ENCODE measurements at places on chromosomes 11 and 22.

GRCh38 chr11:113593698-113594308 lies 112.3 kb downstream of the TMPRSS5 start:
- H3K36me3 ChIP-seq = no peaks in the 10 kb centered on the region
- no peak overlapping the region for H3K4me3 ChIP-seq
- DNase-seq = no peak
- no peak overlapping the region for H3K27ac ChIP-seq
- no peaks in the 10 kb centered on the region for H3K27me3 ChIP-seq

GRCh38 chr11:1774886-1775285 lies 11.2 kb upstream of the CTSD start:
- no peaks in the 10 kb centered on the region for H3K27me3 ChIP-seq
- no peaks in the 10 kb centered on the region for H3K36me3 ChIP-seq
- H3K4me3 ChIP-seq = no peak overlapping the region
- DNase-seq = no peak
- H3K4me1 ChIP-seq = peaks cover 11% of the 10 kb centered on the region

DNA sequence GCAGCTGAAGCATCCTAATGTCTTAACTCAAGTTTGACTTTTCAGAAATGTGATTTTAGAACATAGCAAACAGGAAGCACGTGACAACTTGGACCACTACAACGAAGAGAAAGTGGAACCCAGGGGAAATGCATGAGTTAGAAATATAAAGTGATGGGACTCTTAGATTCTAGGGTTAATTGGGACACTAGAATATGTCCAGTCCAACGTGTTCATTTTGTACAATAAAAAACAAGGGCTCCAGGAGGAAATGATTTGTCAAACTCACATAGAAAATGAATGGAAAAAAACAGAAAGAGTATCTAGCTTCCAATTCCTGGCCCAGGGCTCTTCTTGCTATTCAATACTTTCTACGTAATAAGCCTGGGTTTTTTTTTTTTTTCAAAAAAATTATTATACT lies 30.7 kb downstream of the TIMP3 start:
- no peaks in the 10 kb centered on the region for H3K4me1 ChIP-seq
- no peaks in the 10 kb centered on the region for H3K27me3 ChIP-seq
- no peak overlapping the region for H3K4me3 ChIP-seq
- H3K27ac ChIP-seq = no peak overlapping the region
- H3K36me3 ChIP-seq = no peaks in the 10 kb centered on the region

DNA sequence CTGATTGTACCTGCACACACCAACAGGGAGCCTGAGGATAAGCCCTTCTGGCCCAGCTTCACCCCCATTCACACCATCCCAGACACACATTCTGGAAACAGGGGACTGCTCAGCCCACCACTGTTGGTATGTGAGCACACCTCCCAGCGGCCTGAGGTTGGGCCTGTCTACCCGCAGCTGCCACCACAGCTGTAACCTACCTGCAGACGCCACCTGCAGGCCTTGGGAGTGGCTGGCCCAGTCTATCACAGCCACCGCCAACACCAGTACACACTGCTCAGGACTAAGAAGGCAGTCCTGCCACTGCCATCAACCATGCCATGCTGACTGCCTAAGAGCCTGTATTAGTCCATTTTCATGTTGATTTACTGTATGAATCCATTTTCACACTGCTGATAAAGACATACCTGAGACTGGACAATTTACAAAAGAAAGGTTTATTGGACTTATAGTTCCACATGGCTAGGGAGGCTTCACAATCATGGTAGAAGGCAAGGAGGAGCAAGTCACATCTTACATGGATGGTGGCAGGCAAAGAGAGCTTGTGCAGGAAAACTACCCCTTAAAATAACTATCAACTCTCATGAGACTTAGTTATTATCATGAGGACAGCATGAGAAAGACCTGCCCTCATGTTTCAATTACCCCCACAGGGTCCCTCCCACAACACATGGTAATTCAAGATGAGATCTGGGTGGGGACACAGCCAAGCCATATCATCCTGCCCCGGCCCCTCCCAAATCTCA lies 30.6 kb downstream of the RSF1 start:
- DNase-seq = no peak
- H3K27me3 ChIP-seq = no peaks in the 10 kb centered on the region
- H3K4me3 ChIP-seq = no peak overlapping the region
- H3K36me3 ChIP-seq = peaks cover 26% of the 10 kb centered on the region
- no peak overlapping the region for H3K27ac ChIP-seq

GRCh38 chr11:66854729-66855211 lies 2.1 kb upstream of the LRFN4 start:
- peaks cover 38% of the 10 kb centered on the region for H3K4me1 ChIP-seq
- H3K27me3 ChIP-seq = no peaks in the 10 kb centered on the region

GRCh38 chr22:49419661-49420060 lies 408.0 kb downstream of the BRD1 start:
- no peak overlapping the region for H3K27ac ChIP-seq
- DNase-seq = no peak
- no peak overlapping the region for H3K4me3 ChIP-seq
- no peaks in the 10 kb centered on the region for H3K36me3 ChIP-seq
- no peaks in the 10 kb centered on the region for H3K4me1 ChIP-seq

DNA sequence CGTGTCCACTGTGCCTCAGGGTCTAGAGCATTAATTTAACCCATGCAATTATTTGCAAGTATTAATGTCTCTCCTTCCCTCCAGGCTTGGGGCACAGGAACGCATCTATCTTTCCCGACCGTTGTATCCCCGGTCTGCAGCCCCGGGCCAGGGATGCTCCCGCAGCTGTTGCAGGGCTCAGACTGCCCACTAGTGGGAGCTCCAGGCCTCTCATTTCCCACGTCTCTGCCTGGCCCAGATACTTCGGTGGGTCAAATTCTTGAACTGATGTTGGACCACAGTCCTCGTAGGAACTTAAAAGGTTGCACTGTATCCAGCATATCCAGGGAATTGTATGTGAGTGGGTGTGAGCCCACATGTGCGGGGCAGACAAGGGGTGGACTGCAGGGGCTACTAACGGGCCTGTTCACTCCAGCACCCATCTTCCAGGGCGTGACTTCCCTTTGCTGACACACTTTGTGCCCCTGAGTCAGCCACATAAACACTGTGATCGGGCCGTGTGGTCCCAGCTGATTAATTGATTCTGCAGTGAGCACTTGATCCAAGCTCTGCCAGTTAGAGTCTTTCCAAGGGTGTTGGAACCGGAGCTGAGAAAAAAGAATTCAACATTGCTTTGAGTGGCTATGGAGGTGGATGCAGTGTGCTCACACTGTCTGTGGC lies 451.3 kb downstream of the TBC1D22A start:
- H3K36me3 ChIP-seq = no peaks in the 10 kb centered on the region
- no peak overlapping the region for H3K27ac ChIP-seq
- peak; percentile 69 for DNase-seq
- no peaks in the 10 kb centered on the region for H3K27me3 ChIP-seq
- no peak overlapping the region for H3K4me3 ChIP-seq

DNA sequence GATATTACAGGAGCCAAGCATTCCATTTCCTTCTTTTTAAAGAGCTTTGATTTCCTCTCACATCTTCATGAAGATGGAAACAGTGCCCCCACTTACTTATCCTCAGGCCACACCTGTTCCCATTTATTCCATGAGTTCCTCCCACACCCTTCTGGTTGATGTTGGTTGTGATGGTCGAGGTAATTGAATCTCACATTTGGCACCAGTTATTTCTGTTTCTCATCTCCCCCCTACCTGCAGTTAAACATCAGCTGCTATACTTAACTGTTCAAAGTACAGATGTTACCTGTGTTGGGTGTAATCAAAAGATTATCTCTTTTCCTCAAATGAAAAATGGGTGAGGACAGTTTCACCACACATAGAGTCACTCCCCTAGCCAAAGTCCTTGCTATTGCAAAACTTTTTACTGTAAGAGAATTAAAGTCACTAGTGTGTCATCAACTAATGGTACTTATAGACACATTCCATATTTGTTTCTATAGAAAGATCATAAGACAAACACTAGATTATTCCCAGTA lies 1.9 kb downstream of the TMEM45B start:
- H3K4me1 ChIP-seq = no peaks in the 10 kb centered on the region
- no peak overlapping the region for H3K27ac ChIP-seq
- no peaks in the 10 kb centered on the region for H3K36me3 ChIP-seq
- peaks cover 3% of the 10 kb centered on the region for H3K27me3 ChIP-seq
- H3K4me3 ChIP-seq = no peak overlapping the region
- DNase-seq = no peak

GRCh38 chr11:2890466-2891294 lies 5.1 kb upstream of the CDKN1C start:
- no peak for DNase-seq
- H3K27me3 ChIP-seq = no peaks in the 10 kb centered on the region
- H3K4me1 ChIP-seq = peaks cover 26% of the 10 kb centered on the region
- peak overlapping the region; percentile 80 for H3K27ac ChIP-seq
- no peak overlapping the region for H3K4me3 ChIP-seq
- H3K36me3 ChIP-seq = no peaks in the 10 kb centered on the region

DNA sequence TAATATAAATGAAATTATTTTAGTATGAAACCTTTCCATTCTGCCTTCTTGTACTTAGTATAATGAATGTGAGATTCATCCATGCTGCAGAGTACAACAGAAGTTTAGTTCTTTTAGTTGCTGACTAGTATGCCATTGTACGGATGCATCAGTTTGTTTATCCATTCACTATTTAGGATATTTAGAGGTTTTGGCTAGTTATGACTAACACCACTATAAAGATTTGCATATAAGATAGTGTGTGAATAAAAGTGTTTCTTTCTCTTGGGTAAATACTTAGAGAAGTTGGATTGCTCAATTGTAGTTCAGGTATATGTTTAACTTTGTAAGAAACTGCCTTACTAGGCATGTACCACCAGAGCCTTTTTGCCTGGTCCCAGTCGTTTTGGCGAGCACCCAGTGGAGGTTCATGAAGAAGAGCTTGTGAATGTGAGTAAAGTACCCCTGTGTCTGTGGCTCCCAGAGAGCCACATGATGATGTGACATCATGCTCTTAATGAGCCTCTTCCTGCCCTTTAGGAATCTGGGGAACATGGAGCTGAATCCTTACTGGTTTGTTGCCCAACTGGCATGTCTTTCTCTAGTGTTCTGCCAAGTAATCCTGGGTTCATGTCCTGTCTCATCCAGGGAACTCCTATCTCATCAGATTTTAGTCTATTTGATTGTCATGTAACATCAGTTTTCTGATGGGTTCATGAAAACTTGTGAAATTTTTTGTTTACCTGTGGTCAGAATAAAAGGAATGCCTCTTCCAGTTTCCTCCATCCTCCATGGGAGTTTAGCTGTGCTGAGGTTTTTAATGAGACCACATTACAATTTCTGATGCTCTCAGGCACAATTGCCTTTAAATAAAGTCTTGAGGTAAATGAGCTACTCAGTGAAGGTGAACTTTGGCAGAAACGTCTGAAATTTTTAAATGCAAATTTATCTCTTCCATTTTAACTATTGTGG lies 234.8 kb downstream of the CASP12 start:
- no peaks in the 10 kb centered on the region for H3K36me3 ChIP-seq
- H3K4me1 ChIP-seq = peaks cover 44% of the 10 kb centered on the region
- H3K27ac ChIP-seq = peak overlapping the region; percentile 54
- H3K4me3 ChIP-seq = no peak overlapping the region
- no peak for DNase-seq

- H3K36me3 ChIP-seq = peaks cover 52% of the 10 kb centered on the region
- peaks cover 56% of the 10 kb centered on the region for H3K4me1 ChIP-seq
- peak overlapping the region; percentile 69 for H3K27ac ChIP-seq
- no peaks in the 10 kb centered on the region for H3K27me3 ChIP-seq
Measured at GRCh38 chr11:803770-804598, 1.0 kb downstream of the PIDD1 start.

- H3K4me1 ChIP-seq = no peaks in the 10 kb centered on the region
- no peaks in the 10 kb centered on the region for H3K36me3 ChIP-seq
- no peak for DNase-seq
- no peaks in the 10 kb centered on the region for H3K27me3 ChIP-seq
- no peak overlapping the region for H3K4me3 ChIP-seq
- H3K27ac ChIP-seq = no peak overlapping the region
Measured at GRCh38 chr11:110356762-110357671, 60.6 kb upstream of the RDX start.

- H3K4me3 ChIP-seq = no peak overlapping the region
- no peak overlapping the region for H3K27ac ChIP-seq
- no peaks in the 10 kb centered on the region for H3K36me3 ChIP-seq
- H3K4me1 ChIP-seq = no peaks in the 10 kb centered on the region
- no peaks in the 10 kb centered on the region for H3K27me3 ChIP-seq
Measured at GRCh38 chr11:110805756-110806155, 93.5 kb upstream of the ARHGAP20 start.

GRCh38 chr22:31846161-31847115 lies 92.6 kb downstream of the DEPDC5 start:
- no peak for DNase-seq
- H3K4me3 ChIP-seq = no peak overlapping the region
- H3K27me3 ChIP-seq = no peaks in the 10 kb centered on the region
- peaks cover 83% of the 10 kb centered on the region for H3K36me3 ChIP-seq
- no peak overlapping the region for H3K27ac ChIP-seq
- no peaks in the 10 kb centered on the region for H3K4me1 ChIP-seq

DNA sequence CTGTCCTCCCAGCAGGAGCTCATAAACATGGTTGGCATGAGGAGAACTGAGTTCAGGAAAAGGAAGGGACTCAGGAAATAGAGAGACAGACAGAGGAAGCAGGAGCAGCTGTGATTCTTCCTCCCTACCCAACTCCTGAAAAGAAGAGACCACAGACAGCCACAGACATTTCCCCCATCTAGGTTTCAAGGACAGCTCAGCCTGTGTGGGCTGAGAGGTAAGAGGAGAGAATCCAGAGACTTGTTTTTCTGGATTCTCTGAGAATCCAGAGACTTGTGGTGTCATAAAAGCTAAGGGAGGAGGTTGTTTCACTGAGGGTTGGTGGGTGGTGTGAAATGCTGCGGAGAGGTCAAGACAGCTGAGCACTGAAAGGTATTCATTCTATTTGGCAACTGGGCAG lies 19.0 kb upstream of the STK33 start:
- no peak overlapping the region for H3K4me3 ChIP-seq
- H3K27ac ChIP-seq = no peak overlapping the region
- peaks cover 2% of the 10 kb centered on the region for H3K27me3 ChIP-seq
- DNase-seq = no peak
- peaks cover 10% of the 10 kb centered on the region for H3K36me3 ChIP-seq
- H3K4me1 ChIP-seq = no peaks in the 10 kb centered on the region

GRCh38 chr11:86477495-86478155 lies 102.9 kb downstream of the CCDC81 start:
- no peaks in the 10 kb centered on the region for H3K36me3 ChIP-seq
- H3K4me1 ChIP-seq = no peaks in the 10 kb centered on the region
- no peaks in the 10 kb centered on the region for H3K27me3 ChIP-seq
- no peak overlapping the region for H3K27ac ChIP-seq
- H3K4me3 ChIP-seq = no peak overlapping the region

DNA sequence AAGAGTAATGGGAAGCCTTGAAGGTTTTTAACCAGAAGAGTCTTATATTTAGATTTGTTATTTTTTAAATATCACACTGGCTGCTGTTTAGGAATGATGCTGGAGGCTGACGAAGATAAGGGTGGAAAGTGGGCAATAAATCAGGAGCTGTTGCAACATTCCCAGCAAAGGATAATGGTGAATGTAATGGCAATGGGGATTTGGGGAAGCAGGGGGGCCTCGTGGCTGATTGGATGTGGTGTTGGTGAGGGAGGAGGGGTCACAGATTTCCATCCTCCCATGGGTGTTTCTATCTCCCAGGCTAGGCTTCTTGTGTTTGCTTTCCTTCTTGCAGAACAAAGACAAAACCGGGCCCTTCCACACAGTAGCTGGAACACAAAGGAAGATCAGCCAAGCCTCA lies 80.8 kb downstream of the PIWIL4 start:
- H3K27ac ChIP-seq = no peak overlapping the region
- no peaks in the 10 kb centered on the region for H3K4me1 ChIP-seq
- H3K27me3 ChIP-seq = no peaks in the 10 kb centered on the region
- no peak overlapping the region for H3K4me3 ChIP-seq
- H3K36me3 ChIP-seq = no peaks in the 10 kb centered on the region

GRCh38 chr11:115552773-115553438 lies 48.7 kb upstream of the CADM1 start:
- H3K4me3 ChIP-seq = no peak overlapping the region
- no peaks in the 10 kb centered on the region for H3K36me3 ChIP-seq
- H3K27me3 ChIP-seq = no peaks in the 10 kb centered on the region
- DNase-seq = no peak
- H3K27ac ChIP-seq = no peak overlapping the region
- H3K4me1 ChIP-seq = no peaks in the 10 kb centered on the region

Measured in DND-41 (cell line).